Cardiac fibroblast (primary cell): ENCODE measurements at places on chromosomes 1 and 21.

DNA sequence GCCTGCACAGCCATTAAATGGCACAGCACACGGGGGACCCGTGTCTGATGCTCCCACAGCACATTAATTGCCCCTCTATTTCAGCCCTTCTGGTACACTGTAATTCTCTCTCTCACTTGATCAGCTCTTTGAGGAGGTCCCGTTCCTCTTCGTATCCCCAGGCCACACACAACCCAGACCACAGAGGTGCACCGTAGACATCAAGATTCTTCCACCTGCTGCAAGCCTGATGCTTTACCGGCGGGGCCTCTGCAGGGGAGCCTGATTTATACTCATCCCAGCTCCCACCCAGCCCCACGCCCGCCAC lies 759 bp downstream of the SMYD3 start:
- DNase-seq, result no peak

- DNase-seq, result no peak
Measured at GRCh38 chr1:16153999-16154673, 1.7 kb downstream of the EPHA2 start.

DNA sequence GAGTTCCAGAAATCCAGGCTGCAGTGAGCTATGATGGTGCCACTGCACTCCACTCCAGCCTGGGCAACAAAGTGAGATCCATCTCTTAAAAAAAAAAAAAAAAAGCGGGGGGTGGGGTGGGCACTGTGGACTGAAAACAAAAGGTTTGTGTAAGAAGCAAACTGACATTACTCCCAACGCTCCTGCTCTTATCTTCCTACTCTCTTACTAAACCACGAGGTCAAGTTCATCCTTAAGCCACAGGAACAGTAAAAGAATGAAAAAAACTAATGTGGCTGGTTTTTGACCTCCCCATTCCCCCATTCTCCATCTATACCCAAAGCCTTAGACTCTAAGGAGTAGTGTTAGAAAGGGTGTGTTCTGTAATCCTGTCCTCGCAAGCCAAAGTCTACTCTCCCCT lies 30.8 kb downstream of the TFAP2E start:
- peak; percentile 28 for DNase-seq

- peak; percentile 67 for DNase-seq
Measured at GRCh38 chr1:87084244-87084836, 169.9 kb downstream of the HS2ST1 start.

DNA sequence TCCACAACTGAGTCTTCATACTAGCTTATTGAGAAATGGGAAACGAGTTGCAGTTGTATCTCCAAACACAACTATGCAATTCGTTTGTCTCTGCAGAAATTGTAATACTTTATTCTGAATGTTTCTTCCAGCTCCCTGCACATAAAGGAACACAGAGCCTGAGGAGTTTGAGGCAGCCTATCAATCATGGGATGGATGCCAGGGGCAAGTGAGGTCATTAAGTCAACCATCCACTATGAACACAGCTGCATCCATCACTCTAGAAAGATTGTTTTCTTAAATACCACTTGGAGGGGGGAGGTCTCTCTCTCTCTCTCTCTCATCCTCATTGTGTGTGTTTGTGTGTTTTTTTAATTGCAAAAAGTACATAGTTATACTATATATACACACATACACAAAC lies 2.9 kb upstream of the PSMB2 start:
- no peak for DNase-seq

DNA sequence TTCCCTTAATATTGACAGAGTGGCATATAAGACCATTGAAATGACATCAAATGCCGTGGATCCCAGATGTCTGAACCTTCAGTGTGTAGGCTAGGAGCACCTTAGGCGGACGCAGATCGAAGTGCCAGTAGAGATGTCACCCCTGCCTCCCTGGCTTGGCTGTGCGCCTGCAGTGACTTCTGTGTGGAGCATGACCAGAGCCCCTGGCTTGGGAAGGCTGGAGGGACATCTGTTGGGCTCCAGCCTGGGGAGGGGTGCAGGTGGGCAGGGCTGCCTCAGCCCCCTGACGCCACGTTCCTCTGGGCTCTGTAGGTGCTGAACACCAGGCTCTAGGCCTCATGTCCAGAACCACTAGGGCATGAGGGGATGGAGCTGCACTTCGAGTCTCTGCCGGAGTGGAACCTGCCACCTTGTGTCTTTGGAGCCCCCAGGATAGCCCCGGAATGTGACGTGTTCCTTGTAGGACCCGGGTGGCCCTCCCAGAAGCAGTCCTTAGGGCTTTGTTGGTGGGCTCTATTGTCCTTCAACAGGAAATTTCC lies 103.8 kb downstream of the ADARB1 start:
- no peak for DNase-seq

- no peak for DNase-seq
Measured at GRCh38 chr1:1921459-1921862, 2.4 kb upstream of the TMEM52 start.

DNA sequence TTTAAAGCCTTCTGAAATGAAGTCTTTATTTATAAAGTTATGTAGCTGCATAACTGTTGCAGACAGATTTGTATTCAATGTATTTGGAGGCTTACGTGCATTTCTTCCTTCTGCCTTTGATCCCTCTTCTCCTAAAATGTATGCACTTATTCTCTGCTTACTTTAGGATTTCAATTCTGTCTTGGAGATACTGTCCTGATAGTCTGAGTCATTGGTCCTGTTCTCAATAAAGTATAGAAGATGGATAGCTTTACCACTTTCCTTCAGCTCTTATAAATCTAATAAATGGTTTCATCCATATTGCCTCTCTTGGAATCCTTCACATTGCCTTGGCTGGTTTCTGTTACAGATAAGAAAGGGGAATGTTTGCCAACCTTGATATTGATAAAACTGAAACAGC lies 430.1 kb upstream of the CAMK1G start:
- DNase-seq, result no peak

GRCh38 chr1:158951956-158952355 lies 20.6 kb downstream of the PYHIN1 start:
- DNase-seq, result no peak

DNA sequence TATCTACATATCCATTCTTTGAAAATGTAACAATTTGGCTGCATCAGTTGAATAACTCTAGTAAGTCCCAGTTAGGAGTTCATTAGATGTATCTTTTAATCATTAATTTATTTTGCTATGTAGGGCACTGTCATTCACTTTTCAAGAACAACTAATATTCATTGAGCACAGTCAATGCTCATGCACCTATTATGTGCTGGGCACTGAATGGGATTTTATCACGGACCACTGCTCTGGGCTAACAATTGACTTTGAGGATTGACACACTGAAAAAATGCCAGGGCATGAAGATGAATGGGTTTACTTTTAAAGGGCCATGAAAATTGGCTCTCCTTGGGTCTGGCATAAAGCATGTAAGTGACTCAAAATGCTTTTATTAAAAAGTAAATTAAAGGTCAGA lies 375.2 kb downstream of the PLPP3 start:
- no peak for DNase-seq

DNA sequence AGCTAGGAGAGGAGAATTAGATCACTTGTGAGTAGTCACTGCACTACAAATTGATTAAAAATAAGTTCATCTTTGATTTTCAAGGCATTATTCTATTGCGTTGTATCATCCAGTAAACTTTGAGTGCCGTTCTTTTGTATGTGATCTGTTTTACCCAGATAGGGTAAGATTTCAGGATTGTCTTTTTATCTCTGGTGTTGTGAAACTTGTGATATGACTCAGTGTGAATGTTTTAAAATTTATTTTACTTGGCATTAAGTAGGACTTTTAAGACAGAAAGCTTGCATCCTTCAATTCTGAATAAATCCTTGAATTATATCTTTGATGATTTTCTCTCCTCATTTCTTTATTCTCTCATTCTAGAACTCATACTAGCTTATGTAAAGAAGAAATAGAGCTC lies 93.3 kb upstream of the ADAMTS5 start:
- DNase-seq, result peak; percentile 65

- peak; percentile 62 for DNase-seq
Measured at GRCh38 chr1:25568090-25568833, 24.9 kb downstream of the LDLRAP1 start.

DNA sequence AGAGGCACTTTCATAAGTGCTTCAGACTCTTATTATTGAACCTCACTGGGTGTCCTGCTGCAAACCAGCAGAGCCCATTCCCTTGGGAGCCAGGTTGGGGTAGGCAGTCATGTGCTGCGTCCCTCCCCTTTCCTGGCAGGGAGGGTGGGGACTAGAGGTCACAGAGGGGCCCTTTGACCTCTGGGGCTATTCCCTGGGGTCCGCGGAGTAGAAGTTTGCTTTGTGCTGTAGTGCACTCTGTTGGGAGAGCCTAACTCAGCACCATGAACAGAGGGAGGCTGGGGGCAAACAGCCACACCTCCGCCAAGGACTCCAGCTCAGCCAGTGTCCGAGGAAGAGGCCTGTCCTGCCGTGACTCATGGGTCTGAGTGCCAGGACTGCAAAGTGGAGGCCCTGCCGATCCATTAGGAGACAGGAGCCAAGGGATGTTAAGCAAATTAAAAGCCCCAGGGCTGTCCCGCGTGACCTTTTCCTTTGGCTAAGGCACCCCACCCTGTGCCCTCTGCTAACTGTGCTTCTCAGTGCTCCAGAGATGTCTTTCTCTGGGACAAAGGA lies 3.0 kb upstream of the IGSF21 start:
- no peak for DNase-seq

DNA sequence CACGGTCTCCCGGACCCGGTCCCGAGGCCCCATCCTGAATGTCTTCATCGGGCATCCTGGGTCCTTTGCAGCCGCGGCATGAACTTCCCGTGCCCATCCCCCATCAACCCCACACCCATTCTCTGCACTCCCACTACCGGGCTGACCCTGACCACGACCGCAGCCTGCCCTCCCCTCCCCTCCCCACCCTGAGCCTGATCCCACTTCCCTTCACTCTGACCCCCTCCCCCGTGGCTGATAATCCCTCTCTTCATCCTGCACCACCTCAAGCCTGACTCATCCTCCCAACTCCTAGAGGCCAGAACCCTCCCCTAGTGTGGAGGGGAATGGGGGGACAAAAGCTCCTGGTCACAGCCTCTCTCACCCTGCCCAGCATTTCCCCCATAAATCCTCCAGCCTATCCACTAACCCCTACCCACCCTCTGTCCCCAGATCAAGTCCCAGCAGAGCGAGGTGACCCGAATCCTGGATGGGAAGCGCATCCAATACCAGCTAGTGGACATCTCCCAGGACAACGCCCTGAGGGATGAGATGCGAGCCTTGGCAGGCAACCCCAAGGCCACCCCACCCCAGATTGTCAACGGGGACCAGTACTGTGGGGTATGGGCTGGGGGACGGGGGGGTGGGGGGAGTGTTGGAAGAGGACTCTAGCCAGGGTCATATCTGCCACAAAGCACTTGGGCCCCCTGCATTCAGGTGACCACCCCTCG lies 602 bp downstream of the SH3BGRL3 start:
- peak; percentile 37 for DNase-seq

DNA sequence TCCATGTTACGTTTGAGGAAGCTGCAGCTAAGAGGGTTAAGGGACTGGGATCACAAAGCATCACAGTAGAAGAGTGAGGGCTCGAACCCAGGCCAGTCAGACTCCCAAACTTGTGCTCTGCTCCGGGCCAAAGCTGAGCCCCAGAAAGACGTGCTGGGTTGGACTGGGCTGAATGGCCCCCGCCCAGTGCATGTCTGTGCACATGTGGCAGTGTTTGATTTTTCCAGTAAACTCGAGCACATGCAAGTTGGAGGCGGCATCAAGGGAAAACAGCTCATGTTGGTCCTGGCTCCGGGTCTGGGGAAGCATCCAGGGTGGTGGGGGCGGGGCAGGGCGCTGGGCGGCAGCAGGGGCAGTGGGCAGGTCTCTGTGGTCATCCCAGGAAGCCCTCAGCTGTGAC lies 39.8 kb upstream of the WNT4 start:
- no peak for DNase-seq

DNA sequence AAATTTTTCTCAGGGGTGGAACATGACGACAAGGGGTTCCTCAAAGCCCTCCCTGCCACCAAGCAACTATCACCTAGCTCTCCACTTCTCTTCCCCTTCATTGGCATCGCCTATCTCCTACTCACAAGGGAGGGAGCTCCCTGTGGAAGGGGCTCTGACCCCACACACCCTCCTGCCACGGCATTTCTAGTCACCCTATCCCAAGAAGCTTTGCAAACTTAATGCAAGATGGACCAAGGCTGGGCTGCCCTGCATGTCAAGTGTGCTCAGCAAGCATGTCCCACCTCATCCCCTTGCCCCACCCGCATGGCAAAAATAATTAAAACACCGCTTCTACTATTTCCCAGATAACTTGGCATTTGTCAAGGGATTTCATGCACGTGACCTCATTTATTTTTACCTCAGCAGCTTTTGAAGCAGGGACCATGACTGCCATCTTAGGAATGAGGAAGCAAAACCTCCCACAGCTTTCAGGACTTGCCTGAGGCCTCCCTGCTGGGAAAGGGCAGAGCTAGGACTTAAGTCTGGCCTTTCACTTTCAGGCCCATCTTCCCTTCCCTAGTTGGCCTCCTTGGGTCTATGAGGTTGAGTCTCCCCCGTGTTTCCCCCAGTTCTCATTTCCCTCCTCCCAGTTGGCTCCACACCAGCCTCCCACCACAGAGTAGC lies 161.3 kb downstream of the TSEN15 start:
- DNase-seq, result peak; percentile 88

DNA sequence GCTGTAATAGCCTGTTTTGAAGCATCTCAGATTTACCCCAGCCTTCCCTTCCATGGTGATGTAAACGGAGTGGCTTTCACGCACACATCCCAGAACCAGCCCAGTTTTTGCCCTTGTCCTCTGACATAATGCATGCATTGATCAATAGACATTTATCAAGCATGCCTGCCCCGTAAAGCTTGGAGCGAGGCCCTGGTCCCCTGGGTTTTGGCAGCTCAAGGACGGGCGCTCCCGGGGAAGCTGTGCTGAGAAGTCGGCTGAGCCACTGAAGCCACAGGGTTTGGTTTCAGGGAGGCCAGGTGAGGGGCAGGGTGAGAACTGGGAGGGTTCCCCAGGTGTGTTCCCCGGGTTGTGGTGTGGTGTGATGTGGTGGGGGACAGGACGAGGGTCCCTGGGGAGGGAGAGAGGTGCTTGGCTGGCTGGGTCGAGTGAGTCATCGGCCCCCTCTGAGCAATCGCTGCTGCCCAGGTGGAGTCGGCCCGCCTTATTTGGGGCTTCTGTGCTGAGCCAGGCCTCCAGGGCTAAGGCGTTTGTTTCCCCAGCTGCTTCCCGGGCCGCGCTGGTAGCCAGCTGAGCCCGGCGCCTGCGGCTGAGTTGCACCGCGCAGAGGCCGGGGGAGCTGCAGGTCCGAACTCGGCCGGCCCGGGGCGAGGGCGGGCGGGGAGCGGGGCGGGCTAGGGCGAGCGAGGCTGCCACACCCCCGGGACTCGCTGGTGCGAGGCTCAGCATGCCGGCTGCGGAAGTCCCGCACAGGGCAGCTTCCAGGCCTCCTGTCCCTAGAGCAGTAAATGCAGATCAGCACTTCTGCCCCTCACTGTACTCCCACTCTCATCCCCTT lies 23.6 kb downstream of the ATP2B4 start:
- DNase-seq, result no peak

- no peak for DNase-seq
Measured at GRCh38 chr1:29208442-29208841, 22.3 kb downstream of the MECR start.

DNA sequence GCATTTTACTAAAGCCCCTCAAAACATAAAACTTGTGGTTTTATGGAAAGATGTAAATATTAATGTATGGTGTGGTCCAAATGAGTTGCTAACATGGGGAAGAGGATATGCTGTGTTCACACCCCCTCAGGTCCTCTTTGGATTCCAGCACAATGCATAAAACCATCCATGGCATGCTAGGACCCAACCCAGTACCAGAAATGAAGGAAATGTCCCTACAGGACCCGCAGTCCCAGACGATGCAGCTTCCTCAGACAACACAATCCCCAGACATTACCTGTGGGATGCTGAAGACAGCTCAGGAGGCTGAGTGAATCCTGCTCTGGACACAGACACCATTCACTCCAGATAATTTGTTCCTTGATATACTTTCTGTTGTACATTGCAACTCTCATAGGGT lies 202.2 kb downstream of the LBR start:
- DNase-seq, result no peak
